ENCODE measurements at places on chromosomes 4 and X. TPM values are rescaled to one million over a fixed set of nuclear protein-coding genes. Genes with fewer than 3 reads are reported as not detected.
A peak's percentile ranks its signal among the peaks of the same experiment; 100 is the strongest.

Gene RNF175
- 34.6 TPM for total RNA-seq

DNA sequence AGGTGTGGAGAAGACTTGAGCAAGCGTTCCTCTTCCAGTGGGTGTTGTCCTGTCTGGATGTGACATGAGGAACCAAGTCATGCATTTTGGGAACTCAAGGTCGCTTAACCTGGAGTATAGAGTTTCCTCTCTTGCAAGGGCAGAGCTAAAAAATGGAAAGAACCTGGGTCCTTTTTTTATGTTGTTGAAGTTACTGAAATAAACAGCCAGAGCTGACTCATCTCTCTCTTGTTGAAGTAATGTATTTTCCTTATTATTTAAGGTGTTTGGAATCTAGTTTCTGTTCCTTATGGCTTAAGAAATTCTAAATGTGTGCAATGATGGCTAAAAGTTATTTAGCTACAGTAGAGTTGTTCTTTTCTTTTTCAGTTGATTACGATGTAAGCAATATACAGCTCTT is 314.5 kb downstream of the CAMK2D start:
- DNase-seq: no peak

DNA sequence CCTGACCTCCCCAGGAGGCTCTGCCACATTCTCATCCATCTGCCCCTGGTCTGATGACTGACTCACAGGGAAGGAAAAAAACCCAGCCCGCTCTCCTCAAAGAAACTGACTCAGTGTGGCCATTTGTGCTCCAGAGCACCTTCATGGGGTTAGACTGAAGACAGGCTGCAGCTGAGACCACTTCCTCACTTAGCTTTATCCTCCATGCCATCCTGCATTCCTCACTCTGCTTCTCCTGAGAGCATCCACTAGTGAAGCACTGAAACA is 35.9 kb upstream of the HPSE start:
- no peak for DNase-seq

DNA sequence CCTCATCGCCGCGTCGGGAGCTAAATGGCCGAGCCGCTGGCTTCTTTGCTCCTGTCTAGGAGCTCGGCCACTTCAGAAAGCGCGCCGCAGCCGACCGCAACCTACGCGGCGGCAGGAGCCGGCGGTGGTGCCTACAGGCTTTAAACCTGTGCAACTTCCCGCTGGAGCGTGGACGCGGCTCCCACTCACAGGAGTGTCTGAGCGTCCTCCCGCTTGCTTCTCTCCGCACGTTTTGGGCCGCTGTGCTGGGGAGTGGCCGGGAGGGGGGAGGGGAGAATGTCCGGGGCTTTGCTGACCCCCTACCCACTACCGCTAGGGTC is 1.0 kb downstream of the NHSL2 start:
- peak; percentile 74 for DNase-seq

DNA sequence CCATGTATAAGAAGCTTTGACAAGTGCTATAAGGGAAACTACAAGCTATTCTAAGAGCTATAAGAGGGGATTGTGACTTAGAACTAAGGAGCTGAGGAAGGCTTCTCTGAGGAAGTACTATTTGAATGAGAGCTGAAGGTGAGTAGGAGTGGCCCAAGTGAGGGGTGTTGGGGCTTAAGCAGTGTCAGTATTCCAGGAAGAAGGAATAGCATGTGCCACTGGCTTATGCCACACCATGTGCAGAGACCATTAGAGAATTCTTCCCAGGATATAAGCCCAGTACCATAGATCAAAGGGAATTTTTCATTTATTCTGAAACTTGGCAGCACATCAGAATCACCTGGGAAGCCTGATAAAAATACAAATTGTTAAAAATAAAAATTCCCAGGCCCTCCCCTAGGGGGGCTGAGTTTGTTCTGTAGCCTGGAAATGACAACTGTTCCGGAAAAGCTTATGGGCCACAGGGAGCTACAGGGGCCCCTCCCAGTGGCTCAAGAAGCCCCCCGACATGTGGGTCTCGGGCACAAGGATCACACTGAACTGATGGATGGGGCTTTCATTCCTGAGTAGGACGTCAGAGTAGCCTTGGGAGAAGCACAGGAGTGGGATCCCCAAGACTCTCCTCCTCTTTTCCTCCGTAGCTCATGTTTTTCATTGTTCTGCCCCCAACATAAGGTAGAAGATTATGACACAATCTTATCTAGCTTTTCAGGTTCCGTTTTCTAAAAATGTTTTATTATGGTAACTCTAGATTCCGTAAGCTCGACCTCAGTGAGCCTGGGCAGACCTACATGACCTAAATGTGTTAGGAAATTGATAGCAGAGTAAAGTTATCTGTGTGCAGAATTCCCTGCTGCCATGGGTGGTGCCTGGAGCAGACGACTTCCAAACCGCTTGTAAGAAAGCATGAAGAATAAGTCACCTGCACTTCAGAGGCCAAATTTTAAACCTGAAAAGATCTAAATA is 119.3 kb downstream of the AFF1 start:
- DNase-seq: no peak

DNA sequence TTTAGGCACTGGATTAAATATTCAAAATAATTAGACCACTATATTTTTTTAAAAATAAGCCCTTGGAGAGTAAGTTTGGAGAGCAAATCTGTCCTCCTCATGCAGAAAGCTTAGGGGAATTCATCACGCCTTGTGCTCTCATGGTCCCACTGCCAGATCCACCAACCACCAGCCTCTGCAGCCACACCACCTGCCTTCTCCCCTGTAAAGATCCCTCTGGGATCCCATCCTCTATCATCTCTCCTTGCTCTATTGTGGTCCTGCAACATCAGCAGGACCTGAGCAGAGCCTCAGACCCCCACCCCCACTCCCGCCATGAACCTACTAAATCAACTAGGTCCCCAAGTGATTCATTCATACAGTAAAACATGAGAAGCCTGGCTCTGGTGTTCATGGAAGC is 482.6 kb upstream of the GALNT7 start:
- DNase-seq: no peak

Gene FOXR2
- total RNA-seq: not detected

GRCh38 chr4:8646296-8647093 is 53.9 kb downstream of the CPZ start:
- DNase-seq: peak; percentile 78

GRCh38 chr4:95220205-95221175 is 328.3 kb downstream of the UNC5C start:
- DNase-seq: no peak

GRCh38 chr4:145904413-145905177 is 34.0 kb downstream of the ZNF827 start:
- DNase-seq: no peak

Gene ARHGEF38
- 0.37 TPM for total RNA-seq

- DNase-seq: no peak
Measured at GRCh38 chrX:18010253-18010652, 149.2 kb upstream of the RAI2 start.

GRCh38 chr4:106246441-106246840 is 69.6 kb downstream of the TBCK start:
- no peak for DNase-seq

GRCh38 chr4:94412658-94413038 is 39.1 kb upstream of the PDLIM5 start:
- DNase-seq: no peak

Gene POU3F4
- not detected for total RNA-seq

DNA sequence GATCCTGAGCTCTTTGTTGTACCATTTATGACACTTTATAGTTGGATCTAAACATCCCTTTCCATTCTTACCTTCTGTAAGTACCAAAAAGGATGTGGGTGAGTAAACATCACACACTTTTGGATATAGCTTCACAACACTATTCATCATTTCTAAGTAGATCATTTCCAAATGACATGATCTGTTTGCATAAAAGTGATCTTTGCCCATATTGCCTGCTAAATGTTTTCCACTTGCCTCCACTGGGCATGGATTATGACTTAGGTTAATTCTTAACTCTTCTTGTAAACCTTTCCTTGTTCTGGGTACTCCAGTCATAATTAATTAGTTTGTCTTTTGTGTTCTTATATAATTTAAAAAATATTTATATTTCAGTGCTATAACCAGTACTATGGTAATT is 244.9 kb upstream of the AGA start:
- no peak for DNase-seq

GRCh38 chr4:145887241-145887991 is 51.2 kb downstream of the ZNF827 start:
- DNase-seq: no peak

DNA sequence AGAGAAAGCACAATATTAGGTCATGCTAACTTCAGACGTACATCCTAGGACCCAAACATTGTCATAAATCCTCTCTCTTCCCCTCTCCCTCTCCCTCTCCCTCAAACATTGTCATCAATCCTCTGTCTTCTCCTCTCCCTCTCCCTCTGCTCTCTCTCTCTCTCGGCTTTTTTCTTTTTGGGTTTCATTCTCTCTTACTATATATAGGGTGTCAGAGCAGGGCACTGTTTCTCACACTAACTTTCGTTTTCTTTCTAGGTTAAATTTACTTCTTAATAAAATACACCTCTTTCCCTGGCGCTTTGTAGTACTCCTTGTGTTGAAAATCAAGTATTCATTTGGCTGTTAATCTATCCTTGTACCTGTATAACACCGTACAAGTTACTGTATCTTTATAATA is 37.0 kb upstream of the HERC5 start:
- no peak for DNase-seq

Gene CENPE
- total RNA-seq: 55.7 TPM

DNA sequence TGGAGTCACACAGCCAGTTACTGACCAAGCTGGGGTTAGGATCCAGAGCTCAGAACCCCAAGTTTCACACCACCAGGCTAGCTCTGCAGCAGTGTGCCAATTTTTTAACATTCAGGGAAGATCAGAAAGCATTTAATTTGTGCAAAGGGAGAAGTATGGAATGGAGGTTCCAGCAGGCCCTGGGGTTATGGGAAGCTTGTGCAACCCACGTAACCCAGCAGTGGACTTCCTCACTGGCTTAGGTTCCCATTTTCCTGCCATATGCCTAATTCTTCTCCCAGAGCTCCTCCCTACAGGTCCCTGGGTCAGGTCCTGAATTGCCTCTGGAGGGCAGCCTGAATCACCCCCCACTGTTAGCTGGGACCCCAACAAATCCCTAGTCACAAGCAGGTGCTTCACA is 14.0 kb downstream of the APLN start:
- DNase-seq: no peak

DNA sequence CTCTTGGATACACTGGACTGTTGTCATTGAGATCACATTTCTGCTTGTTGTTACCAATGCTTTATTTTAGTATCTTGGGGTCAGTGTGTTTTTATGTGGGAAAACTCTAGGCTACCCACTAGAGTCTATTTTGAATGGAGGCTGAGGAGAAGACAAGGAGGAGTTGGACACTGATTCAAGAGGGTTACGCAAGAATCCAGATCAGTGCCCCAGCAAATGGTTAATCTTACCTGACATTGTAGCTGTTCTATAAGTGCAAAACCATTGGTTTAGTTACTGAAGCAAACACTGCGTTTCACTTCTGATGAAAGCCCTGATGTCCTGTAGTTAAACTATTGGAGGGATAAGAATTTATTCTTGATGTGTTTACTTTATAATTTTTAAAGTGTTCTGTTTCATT is 331.1 kb upstream of the NR3C2 start:
- DNase-seq: no peak

GRCh38 chr4:52019936-52020657 is at the start of gene LRRC66:
TSS of gene LRRC66 (minus strand) at chr4:52020363. CDS start at chr4:52017613, 2,750 bp downstream.
- DNase-seq: no peak
